Myometrial cell (primary cell): ENCODE measurements at places on chromosomes 7 and 10. TPM values are rescaled to one million over a fixed set of nuclear protein-coding genes. Genes with fewer than 3 reads are reported as not detected.

IKZF1 gene
- total RNA-seq, result not detected in 2 replicates

SPOCK2 gene
- total RNA-seq, result under 0.01 TPM in 1 of 2 replicates, not detected in the other

ACTR3C gene
- 4.6 TPM in 1 of 2 replicates, not detected in the other for total RNA-seq

TMEM229A gene
- total RNA-seq, result not detected in 2 replicates

CRTAC1 gene
- not detected in 2 replicates for total RNA-seq

MSMB gene
- total RNA-seq, result not detected in 2 replicates
